Colonic mucosa (tissue), 4 donors: ENCODE measurements at places on chromosomes 2 and 18. TPM values are rescaled to one million over a fixed set of nuclear protein-coding genes. Genes with fewer than 3 reads are reported as not detected.

DNA sequence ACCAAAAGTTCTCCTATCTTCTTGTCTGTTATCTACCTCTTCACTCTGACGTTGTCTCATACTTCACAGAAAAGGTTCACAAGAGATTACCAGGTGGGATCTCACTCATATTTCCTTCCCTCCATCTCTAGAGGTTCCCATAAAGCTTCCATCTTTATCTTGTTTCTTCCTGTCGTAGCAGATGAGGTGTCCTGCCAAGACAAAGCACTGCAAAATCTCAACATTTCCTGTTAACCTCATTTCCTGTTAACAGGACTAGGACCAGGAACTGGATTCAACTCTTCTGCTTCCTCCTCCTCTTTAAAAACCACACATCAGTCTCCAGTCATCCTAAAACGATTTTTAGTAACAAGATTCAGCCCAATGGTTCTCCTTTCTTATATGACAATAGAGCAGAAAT lies 512.8 kb upstream of the NRP2 start:
- H3K4me3 ChIP-seq: no peak overlapping the region
- H3K4me1 ChIP-seq: no peaks in the 10 kb centered on the region
- no peaks in the 10 kb centered on the region for H3K27me3 ChIP-seq
- H3K27ac ChIP-seq: no peak overlapping the region
- DNase-seq: no peak

GRCh38 chr2:20567159-20567925 lies 83.6 kb downstream of the HS1BP3 start:
- H3K27ac ChIP-seq: no peak overlapping the region
- H3K36me3 ChIP-seq: no peaks in the 10 kb centered on the region
- no peak overlapping the region for H3K4me3 ChIP-seq
- DNase-seq: no peak
- no peaks in the 10 kb centered on the region for H3K27me3 ChIP-seq
- no peaks in the 10 kb centered on the region for H3K4me1 ChIP-seq

DNA sequence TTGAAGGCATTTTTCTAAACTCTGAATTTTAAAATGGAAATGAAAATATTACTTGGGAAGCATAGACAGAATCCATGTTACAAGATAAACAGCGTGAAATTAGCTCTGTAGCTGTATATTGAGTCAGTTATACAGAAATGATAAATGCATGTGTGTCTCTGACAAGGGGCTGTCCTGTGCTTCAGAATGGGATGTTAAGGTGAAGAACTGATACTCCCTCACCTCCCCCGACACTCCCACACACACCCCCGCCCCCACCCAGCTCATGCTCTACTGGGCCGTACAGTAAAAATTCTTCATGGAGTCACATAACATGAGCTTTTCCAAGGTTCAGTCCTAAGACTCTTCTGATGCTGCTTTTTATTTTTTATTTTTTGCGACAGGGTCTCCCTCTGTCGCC lies 869 bp upstream of the THUMPD2 start:
- H3K36me3 ChIP-seq: no peaks in the 10 kb centered on the region
- no peaks in the 10 kb centered on the region for H3K27me3 ChIP-seq
- no peak overlapping the region for H3K4me3 ChIP-seq
- no peak overlapping the region for H3K27ac ChIP-seq
- DNase-seq: no peak

- no peaks in the 10 kb centered on the region for H3K36me3 ChIP-seq
- H3K27ac ChIP-seq: no peak overlapping the region
- no peak overlapping the region for H3K4me3 ChIP-seq
- no peaks in the 10 kb centered on the region for H3K27me3 ChIP-seq
- DNase-seq: no peak
These were observed 316.0 kb upstream of the MEX3C start for GRCh38 chr18:51513517-51513916.

The FOSL2 gene
- total RNA-seq: 74.2 TPM

The SPDYA gene
- total RNA-seq: 0.42 TPM

- H3K36me3 ChIP-seq: no peaks in the 10 kb centered on the region
- no peak for DNase-seq
- H3K27ac ChIP-seq: no peak overlapping the region
- H3K27me3 ChIP-seq: no peaks in the 10 kb centered on the region
- H3K4me1 ChIP-seq: no peaks in the 10 kb centered on the region
These were observed 254.4 kb downstream of the ZNF521 start for GRCh38 chr18:25097569-25098056.

GRCh38 chr2:240556553-240557100 lies 1.2 kb downstream of the ANKMY1 start:
- no peak overlapping the region for H3K27ac ChIP-seq
- H3K4me3 ChIP-seq: no peak overlapping the region
- H3K27me3 ChIP-seq: no peaks in the 10 kb centered on the region

DNA sequence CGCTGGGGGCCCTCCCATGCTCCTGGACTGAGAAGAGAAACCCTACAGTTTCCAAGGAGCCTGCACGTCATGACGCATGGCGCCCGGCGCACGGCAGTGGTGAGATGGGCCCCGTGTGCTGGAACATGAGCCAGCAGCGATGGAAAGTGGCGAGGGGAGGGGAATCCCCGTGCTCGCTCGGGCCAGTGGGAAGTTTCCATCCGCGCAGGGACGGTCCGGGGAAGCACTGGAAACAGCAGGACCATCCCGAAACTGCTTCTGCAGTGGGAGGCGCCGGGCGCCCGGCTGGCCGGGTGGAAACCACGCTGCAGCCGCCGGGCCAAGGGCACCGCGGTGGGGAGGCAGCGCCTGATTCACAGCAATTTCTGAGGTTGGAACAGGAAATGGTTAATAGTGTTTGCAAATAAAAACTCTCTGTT lies 4.9 kb upstream of the PDCD1 start:
- no peak overlapping the region for H3K4me3 ChIP-seq
- peaks cover 3% of the 10 kb centered on the region for H3K4me1 ChIP-seq
- H3K36me3 ChIP-seq: no peaks in the 10 kb centered on the region
- no peak for DNase-seq
- H3K27ac ChIP-seq: no peak overlapping the region

GRCh38 chr2:167592441-167592840 lies 655.0 kb downstream of the STK39 start:
- DNase-seq: no peak
- H3K36me3 ChIP-seq: no peaks in the 10 kb centered on the region
- no peak overlapping the region for H3K4me3 ChIP-seq
- no peaks in the 10 kb centered on the region for H3K4me1 ChIP-seq
- no peak overlapping the region for H3K27ac ChIP-seq

GRCh38 chr2:42722320-42723190 lies 41.4 kb downstream of the OXER1 start:
- peak; percentile 30 for DNase-seq
- H3K4me3 ChIP-seq: no peak overlapping the region
- H3K27me3 ChIP-seq: no peaks in the 10 kb centered on the region
- no peak overlapping the region for H3K27ac ChIP-seq
- H3K4me1 ChIP-seq: peaks cover 4% of the 10 kb centered on the region

DNA sequence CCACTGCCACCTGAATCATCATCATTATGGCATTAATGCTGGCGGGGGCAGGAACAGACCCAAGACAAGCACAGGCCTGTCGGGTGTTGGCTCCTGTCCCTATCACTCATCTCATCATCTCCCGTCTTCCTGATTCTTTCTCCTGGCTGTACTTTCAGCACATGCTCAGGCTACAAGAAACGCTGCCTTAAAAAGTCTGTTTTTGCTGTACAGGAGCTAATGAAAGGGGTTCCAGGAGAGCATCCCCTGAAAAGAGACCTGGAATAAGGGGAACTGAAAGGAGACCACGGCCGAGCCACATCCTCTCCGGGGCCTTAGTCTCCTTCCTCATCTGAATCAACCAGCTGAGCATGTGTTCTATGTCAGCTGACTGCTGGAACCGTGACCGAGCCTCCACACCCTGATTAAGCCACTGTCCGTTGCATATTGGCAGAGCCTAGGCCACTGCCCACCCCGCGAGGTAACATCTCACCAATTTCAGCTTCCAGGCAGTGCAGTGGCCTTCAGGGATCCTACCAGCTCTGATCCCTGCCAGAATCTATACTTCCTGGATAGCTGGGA lies 62.6 kb downstream of the DNMT3A start:
- H3K4me1 ChIP-seq: no peaks in the 10 kb centered on the region
- no peaks in the 10 kb centered on the region for H3K36me3 ChIP-seq
- H3K27ac ChIP-seq: peak overlapping the region; percentile 4
- no peaks in the 10 kb centered on the region for H3K27me3 ChIP-seq
- H3K4me3 ChIP-seq: no peak overlapping the region
- peak; percentile 63 for DNase-seq

- no peaks in the 10 kb centered on the region for H3K27me3 ChIP-seq
- no peak overlapping the region for H3K4me3 ChIP-seq
- H3K36me3 ChIP-seq: no peaks in the 10 kb centered on the region
These were observed 47.4 kb downstream of the GBX2 start for GRCh38 chr2:236120829-236121228.

DNA sequence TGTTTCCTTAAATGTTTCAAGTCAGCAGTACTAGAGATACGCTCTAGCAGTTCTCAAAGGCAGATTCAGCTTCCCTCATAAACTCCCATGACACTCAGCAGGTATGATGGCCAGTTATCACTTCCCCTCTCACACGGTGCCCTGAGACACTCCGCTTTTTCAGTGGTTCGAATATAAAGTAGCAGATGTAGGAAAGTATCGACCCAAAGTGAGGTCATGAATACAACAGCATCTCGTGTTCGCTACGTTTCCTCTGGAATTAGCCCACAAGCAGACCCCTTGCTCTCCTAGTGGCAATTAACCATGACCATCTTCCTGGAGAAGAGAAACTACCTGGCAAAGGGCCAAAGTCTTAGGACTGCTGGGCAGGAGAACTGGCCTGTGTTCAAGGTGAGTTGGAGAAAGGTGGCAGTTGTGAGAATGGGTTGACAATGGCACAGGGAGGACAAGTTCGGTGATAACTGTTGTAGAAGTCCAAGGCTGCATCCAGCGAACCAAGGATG lies 9.3 kb upstream of the AGBL5 start:
- H3K27ac ChIP-seq: peak overlapping the region; percentile 17
- no peaks in the 10 kb centered on the region for H3K4me1 ChIP-seq
- no peak overlapping the region for H3K4me3 ChIP-seq
- DNase-seq: no peak
- H3K36me3 ChIP-seq: peaks cover 30% of the 10 kb centered on the region
